Mammary epithelial cell (primary cell): ENCODE measurements at places on chromosomes 3 and 15. TPM values are rescaled to one million over a fixed set of nuclear protein-coding genes. Genes with fewer than 3 reads are reported as not detected.

Gene KCNAB1
- not detected for polyA plus RNA-seq

Gene NPAP1
- not detected for polyA plus RNA-seq

Gene UACA
- 19.0 TPM for polyA plus RNA-seq

Gene GOLGA8O
- polyA plus RNA-seq, result 0.17 TPM

Gene CLDN16
- polyA plus RNA-seq, result 0.08 TPM

Gene DUOX1
- 10.5 TPM for polyA plus RNA-seq

Gene SAMMSON
- not detected for polyA plus RNA-seq

Gene NMNAT3
- polyA plus RNA-seq, result 0.19 TPM

Gene GOLGB1
- 7.4 TPM for polyA plus RNA-seq

Gene CACNA2D3
- polyA plus RNA-seq, result 0.05 TPM

Gene UCN2
- polyA plus RNA-seq, result 9.9 TPM

Gene IGDCC3
- not detected for polyA plus RNA-seq

Gene ERICH6
- 0.02 TPM for polyA plus RNA-seq

Gene ROPN1B
- polyA plus RNA-seq, result 0.49 TPM

Gene GABRB3
- polyA plus RNA-seq, result not detected

Gene DENND6A
- polyA plus RNA-seq, result 10.3 TPM

Gene INSYN1
- 0.03 TPM for polyA plus RNA-seq

Gene SI
- not detected for polyA plus RNA-seq

Gene CELF6
- polyA plus RNA-seq, result 0.02 TPM

Gene MEX3B
- 0.73 TPM for polyA plus RNA-seq

Gene LXN
- polyA plus RNA-seq, result 6.8 TPM

Gene LDHAL6B
- not detected for polyA plus RNA-seq

Gene SLC6A1
- not detected for polyA plus RNA-seq

Gene TEX55
- 0.05 TPM for polyA plus RNA-seq

Gene NMD3
- polyA plus RNA-seq, result 41.0 TPM

Gene ZNF654
- polyA plus RNA-seq, result 3.3 TPM

Gene C3orf70
- 0.01 TPM for polyA plus RNA-seq

Gene CPA3
- not detected for polyA plus RNA-seq

Gene CHRFAM7A
- polyA plus RNA-seq, result not detected

Gene LEKR1
- 0.03 TPM for polyA plus RNA-seq

Gene CPN2
- polyA plus RNA-seq, result not detected

Gene PODXL2
- polyA plus RNA-seq, result 0.11 TPM

Gene DPPA4
- not detected for polyA plus RNA-seq

Gene P2RY13
- polyA plus RNA-seq, result not detected
